ENCODE measurements at places on chromosomes 7 and 10.

GRCh38 chr7:134662871-134663205 lies 16.2 kb downstream of the BPGM start:
- no peak for DNase-seq

DNA sequence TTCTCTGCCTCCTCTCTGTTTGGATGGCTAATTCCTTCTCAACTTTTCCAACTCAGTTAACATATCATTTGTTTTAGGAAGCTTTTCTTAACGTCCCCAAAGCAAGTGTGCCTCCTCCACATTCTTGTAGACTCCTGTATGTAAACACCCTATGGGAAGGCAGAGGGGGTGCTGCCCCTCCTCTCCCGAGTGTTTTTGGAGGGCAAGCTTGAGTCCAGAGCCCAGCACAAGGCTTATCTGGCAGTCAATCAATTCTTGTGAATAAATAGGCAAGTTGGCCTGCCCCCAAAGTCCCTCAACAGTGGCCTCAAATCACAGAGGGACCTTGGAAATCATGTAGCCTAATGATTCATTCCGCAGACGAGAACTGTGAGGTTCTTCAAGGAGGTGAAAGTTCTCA lies 305.6 kb downstream of the RPS24 start:
- no peak for DNase-seq

- DNase-seq: no peak
Observed at GRCh38 chr10:58175990-58176900, 91.4 kb downstream of the IPMK start.

DNA sequence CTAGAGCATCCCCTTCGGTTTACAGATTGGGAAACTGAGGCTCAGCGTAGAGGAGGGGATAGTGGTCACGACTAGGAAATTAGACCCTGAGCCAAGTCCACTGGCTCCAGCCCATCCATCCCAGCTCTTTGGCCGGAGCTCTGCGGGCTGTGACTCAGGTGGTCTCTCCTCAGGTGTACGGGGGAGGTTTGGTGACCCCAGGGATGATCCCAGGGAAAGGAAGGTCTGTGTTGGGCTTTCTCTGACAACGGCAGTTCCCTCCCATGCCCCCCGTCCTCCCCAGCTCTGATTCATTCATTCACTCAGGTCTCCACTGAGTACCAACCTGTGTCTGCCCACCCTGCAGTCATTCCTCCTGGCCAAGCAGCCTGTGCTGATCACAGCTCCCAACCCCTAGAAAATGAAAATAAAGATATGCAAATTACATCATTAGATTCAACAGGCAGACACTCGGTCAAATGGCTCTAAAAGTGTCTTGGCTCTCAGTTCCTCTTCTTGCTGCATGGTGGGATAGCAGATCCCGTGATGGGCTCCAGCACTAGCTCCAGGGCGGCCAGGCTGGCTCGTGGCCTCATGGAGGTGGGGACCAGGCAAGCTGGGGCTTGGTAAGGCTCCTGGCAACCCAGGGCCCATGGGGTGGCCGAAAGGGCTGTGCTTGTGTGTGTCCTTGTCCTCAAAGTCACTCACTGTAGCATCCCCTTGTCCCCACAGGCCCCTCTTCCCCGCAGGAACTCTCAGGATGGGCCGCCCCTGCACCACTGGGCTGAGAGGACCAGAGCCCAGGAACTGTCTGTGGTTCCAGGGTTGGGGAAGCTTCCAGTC lies 37.8 kb downstream of the CLRN3 start:
- no peak for DNase-seq

GRCh38 chr10:50497758-50498157 lies 126.0 kb downstream of the SGMS1 start:
- DNase-seq: peak; percentile 14

DNA sequence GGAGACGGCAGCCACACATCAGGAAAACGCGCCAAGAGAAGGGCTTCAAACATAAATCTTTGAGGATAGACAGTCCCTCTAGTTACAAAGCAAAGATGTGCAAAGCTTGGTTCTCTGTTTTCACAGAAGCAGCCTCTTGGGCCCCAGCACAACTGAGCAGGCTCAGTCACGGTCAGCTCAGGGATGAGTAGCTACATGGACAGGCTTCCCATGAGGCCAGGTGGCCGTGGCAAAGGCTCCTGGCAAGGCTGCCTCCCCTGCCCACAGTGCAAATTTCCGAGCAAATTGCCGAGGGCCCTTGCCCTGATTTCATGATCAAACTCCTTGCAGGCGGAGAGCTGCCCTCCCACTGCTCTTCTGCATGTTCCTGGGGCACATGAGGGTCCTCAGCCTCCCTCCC lies 37.8 kb upstream of the EN2 start:
- DNase-seq: no peak

- DNase-seq: no peak
Observed at GRCh38 chr10:3856593-3856992, 71.6 kb upstream of the KLF6 start.

Data from fibroblast of gingiva (primary cell).